ENCODE measurements at places on chromosomes 3 and 15.

DNA sequence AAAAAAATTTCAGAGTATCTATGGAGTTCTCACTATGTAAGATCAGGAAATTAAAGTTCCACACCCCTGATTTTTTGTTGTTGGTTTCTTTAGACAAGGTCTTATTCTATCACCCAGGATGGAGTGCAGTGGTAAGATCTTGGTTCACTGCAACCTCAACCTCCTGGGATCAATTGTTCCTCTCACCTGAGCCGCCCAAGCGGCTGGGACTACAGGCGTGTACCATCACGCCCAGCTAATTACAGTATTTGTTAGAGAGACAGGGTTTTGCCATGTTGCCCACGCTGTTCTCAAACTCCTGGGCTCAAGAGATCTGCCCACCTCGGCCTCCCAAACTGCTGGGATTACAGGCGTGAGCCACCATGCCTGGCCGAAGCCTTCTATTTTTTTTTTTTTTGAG lies 12.4 kb downstream of the QRICH1 start:
- no peak for ATAC-seq

GRCh38 chr15:57158589-57158988 lies 217.7 kb upstream of the CGNL1 start:
- ATAC-seq: peak; percentile 83

DNA sequence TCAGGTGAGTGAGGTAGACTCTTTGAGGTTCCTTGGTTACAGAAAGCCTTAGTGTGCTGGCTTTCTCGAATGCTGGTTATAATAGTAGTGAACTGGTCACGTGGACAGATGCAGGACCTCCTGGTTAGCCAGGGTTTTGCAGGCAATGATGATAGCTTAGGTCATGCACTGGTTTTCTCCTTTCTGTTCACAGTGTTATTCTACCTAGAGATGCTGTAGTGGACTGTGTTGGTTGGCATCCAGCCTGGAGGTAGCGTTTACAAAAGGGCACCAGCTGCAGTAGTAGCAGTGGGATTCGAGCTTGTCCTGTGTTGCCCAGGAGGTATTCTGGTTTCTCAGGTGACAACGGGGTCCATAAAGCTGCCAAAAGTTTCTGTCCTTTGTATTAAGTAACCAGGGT lies 27.0 kb downstream of the PCCB start:
- no peak for ATAC-seq

GRCh38 chr3:41711651-41712050 lies 250.3 kb downstream of the ULK4 start:
- ATAC-seq: no peak

- no peak for ATAC-seq
Observed at GRCh38 chr3:156888176-156888575, 62.0 kb downstream of the LEKR1 start.

GRCh38 chr15:64961013-64961412 lies 28.7 kb downstream of the SPG21 start:
- ATAC-seq: no peak

DNA sequence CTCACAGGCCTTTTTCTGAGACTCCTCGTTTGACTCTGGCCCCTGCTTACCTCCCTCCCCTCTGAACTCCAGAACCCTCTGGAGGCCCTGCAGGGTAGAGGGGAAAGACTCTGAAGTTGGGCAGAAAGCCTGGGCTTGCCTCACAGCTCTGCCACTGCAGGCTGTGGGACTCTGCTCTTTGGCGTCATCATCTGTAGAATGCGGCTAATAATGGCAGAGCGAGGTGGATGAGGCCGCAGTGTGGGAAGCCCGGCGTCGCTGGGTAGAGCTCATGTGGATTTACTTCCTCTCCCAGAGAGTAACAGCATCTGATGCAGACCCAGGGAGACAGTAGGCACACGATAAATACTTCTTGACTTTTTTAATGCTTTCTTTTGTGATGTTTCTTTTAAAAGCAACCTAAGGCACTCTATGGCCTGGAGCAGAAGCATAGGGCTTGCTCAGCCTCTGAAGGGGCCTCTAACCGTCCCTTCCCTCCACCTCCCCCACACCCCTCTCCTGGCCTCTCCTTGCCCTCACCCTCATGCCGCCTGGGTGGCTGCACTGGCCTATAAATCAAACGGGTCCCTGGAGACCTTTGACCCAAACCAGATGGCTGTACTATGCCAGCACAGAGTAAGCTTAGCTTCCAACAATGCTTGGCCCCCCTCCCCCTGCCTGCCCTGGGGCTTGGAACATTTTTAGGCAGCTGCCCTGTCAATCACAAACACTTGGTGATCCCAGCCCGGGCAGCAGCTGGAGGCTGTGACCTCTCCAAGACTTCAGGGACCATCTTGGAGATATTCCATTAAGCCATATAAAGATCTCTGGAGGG lies 32.9 kb downstream of the SPSB4 start:
- ATAC-seq: no peak

DNA sequence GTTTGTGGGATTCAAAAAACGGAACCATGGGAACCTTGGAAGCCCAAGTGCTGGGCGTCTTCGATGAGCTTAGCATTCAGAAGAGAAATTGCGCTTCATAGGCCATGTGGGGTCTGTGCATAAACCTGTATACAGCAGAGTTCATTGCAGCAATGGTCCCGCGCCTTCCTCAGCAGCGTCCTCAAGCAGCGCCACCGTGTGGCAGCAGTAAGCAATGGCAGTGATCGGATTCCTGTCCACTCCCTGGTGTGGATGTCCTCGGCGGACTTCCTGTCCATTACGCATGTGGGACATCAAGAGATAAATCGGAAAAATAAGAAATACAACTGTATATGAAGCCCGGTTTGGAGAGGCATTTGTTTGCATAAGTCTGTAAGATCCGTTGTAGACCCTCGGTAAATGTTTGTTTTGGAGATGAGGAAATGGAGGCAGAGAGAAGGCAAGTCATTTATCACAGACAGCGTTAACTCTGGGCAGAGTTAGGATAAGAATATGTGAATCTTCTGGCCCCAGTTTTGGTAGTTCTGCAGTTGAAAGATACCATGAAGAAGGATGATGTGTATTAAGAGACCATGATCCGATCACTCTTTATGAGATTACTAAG lies 57.7 kb downstream of the CNTN4 start:
- ATAC-seq: no peak

- ATAC-seq: no peak
Observed at GRCh38 chr3:153456833-153457545, 295.0 kb downstream of the RAP2B start.

DNA sequence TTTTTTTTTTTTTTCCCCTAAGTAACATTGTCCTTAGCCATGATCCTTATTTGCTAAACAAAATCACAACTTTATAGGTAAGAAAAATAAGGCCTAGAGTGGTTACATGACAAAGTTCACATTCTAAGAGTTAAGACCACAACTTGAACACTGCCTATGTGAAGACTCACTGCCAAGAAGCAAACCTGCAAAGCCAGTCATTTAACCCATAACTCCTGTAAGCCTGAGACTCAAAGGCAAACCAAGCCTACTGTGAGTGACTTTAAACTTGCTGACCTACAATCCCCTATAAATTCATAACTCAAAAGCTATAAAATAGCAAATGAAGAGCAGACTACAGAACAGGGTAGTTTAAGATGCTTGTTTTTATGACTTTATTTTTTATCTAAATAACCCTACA lies 12.9 kb upstream of the ANKRD28 start:
- no peak for ATAC-seq

- ATAC-seq: no peak
Observed at GRCh38 chr3:42317137-42317536, 51.2 kb upstream of the CCK start.

DNA sequence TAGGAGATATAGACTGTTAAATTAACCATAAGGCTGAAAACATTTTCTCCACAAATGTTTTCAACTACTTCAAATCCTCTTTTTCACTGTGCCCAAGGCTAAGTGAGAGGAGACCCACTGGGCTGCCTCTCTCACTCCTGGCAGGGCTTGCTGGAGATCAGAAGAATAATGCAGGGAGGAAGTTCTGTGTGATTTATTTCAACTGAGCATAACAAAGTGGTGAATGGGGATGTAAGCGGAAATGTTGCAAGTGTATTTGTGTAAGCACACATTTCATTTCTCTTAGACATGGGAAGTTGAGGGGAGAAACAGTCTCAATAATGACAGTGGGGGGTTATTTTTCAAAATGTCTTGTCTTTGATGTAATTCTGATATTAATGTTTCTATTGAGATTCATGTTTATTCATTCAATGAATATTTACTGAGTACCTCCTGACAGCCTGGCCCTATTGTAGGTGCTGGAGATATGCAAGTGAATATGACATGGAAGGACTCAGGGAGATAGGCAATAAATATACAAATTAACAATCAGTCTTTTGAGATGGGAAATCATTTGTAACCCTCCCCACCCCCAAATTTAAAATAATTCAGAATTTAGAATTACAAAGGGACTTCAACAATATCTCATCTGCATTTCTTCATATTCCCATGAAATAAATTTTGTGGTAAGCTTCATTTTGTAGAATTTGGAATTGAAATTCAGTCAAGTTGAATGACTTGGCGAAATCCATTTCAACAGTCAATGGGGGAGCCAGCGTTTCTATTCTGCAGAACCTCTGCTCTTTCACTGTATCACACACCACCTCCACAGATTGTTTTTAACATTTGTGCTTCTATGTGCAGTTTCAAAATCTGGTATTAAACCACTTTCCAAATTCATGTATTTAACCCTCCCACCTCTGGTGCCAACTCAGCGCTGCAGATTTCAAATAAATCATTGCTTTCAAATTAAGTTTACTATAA lies 247.2 kb downstream of the SLC9A9 start:
- no peak for ATAC-seq

DNA sequence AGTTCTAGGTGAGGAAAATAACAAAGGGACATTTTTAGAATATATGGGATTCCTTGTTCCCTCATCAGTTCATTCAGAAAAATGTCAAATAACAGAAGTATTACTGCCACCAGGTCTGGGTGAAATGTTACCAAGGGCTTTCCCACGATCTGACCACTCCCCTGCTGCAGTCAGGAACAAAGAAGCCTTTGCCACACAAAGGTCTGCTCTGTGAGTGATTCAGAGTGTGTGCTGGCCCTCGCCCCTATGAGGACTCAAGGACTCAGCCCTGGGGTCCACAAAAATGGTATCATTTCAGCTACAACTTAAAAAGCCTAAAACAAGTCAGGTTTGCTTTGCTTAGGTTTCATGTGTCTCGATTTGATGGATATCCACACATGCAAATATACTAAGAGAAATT lies 5.0 kb downstream of the MKRN3 start:
- ATAC-seq: no peak

DNA sequence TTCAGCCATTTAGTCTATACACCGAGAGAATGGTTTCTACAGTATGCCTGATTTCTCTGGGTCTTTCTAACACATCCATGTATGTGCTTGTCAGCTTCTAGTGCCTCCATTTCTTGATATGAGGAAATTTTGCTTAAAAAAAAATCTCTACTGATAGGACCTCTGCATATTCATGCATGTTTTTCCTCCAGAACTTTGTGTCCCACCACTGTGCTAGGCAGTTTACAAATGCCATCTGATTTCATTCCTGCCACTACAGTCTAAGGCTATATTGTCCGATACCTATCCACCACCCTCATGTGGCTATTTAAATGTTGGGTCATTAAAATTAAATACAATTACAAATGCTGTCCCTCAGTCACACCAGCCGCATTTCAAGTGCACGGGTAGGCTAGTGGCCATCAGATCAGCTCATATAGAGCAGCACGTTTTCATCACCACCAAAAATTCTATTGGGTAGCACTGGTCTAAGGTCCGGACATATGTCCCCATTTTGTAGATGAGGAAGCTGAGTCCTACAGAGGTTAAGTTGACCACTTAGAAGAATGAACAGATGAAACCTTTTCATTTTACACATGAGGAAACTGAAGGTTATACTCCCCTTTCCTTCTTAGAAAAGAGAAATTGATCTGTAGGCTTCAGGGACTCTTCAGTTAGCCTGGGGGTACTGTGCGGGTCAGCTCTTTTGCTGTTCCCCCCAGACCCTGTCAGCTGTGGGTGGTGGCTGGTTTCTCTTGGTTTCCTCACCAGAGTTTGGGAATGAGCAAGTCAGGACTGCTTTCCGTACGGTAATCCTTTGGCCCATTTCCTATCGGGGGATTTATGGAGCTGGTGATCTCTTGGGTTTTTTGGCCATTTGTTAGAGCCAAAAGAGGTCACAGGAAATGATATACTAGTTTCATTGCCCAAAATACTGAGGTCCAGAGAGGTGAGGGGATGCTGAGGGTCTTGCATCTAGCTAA lies 56.5 kb downstream of the SMAD3 start:
- no peak for ATAC-seq

DNA sequence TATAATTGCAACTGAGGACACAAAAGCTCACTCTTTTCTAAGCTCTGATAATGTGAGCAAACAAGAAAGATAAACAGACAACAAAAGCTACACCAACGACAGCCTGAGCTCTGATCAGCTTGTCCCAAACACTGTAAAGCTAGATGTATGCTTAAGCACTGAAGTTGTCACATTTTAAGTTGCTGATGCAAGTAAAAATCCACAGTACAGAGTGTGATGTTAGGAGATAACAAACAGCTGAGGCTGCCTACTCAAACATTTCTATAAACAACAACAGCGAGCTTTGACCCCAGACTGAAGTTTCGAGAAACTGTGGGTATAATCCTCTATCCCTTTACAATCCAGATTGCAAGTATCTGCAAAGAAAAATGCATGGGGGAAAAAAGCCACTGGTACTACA lies 10.7 kb downstream of the MTHFS start:
- ATAC-seq: no peak

- ATAC-seq: no peak
Observed at GRCh38 chr15:31387092-31387478, 60.5 kb downstream of the KLF13 start.

- no peak for ATAC-seq
Observed at GRCh38 chr15:64356710-64357040, 702 bp upstream of the CSNK1G1 start.

DNA sequence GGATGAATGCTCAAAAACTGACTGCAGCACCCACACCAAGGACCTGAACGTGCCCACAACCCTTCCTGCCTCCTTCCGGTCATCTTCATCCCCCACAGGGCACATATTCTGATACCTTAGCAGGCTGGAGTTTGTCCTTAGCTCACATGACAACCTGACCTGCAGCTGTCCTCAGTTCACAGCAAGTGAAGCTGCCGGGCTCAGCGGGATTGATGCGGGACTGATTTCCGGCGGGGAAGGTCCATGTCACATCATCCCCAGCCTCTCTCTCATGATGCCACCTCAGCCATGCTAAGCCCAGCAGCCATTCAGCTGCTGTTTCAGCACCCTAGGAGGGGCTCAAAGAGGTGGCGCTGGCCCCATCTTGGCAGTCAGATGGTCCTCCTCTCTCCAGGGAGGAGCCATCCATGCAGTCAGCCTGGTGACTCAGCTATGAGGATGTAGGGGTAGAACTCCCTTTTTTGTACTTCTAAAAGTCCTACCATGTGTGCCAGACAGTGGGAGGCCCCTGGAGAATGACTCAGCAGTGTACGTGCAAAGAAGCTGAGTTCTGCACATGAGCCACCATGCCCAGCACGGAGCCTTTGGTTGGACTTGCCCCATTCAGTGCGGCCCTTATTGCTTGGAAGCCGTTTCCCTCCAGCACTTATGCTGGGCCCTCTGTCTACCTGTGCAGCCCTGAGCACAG lies 9.5 kb downstream of the CA12 start:
- peak; percentile 78 for ATAC-seq

Data from SK-N-SH treated with all-trans-retinoic acid at 6 μM for 48 hours (cell line).